ENCODE measurements at places on chromosomes 13 and 19. TPM values are rescaled to one million over a fixed set of nuclear protein-coding genes. Genes with fewer than 3 reads are reported as not detected.

DNA sequence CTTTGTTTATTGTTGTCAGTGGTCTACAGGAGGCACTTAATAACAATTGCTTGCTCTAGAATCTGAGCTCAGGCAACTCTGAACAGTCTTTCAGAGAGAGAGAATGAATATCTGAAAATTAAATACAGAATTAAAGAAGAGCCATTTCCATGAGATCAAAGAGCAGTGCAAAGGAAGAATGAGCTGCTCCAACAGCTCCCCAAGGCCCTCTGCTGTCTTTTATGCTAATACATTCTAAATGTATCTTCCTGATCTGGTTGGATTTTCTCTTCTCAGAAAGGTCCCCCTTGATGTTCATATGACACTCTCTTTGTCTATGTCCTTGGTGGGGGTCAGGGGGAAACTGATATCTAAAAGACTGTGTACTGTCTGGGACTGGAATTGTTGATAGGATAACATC lies 1029.6 kb downstream of the PCDH9 start:
- DNase-seq = no peak

GRCh38 chr13:51626749-51627148 lies 42.5 kb downstream of the WDFY2 start:
- DNase-seq = no peak

GRCh38 chr13:76286178-76286577 lies 600.0 kb downstream of the KCTD12 start:
- no peak for DNase-seq

Gene SBSN
- total RNA-seq = not detected

DNA sequence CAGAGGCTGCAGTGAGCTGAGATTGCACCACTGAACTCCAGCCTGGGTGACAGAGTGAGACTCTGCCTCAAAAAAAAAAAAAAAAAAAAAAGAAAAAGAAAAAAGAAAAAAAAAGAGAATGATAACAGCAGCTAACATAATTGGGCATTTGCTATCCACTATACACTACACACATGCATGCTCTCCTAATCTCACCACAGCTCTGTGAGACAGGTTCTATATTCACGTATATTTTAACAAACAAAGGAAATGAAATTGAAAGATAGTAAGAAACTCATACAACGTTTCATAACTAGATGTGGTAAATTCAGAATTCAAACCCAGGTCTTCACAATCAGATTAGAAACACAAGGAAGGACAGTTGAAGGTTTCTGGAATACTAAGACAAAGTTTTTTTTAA lies 265.7 kb downstream of the DIAPH3 start:
- DNase-seq = no peak

DNA sequence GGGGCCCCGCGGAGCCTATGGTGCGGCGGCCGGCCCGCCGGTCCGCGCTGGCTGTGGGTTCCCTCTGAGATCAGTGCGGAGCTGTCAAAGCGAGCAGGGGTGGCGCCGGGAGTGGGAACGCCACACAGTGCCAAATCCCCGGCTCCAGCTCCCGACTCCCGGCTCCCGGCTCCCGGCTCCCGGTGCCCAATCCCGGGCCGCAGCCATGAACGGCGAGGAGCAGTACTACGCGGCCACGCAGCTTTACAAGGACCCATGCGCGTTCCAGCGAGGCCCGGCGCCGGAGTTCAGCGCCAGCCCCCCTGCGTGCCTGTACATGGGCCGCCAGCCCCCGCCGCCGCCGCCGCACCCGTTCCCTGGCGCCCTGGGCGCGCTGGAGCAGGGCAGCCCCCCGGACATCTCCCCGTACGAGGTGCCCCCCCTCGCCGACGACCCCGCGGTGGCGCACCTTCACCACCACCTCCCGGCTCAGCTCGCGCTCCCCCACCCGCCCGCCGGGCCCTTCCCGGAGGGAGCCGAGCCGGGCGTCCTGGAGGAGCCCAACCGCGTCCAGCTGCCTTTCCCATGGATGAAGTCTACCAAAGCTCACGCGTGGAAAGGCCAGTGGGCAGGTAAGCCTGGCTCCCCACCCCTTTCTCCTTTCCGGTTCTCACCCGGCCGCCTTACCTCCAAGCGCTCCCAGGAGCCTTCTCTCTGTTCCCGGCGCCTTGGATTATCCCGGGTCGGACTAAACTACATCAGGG lies at the start of gene PDX1:
Gene PDX1 (plus strand): TSS at position 67 of the 743 bp plus-strand sequence. CDS start 139 bp downstream, at position 206.
- DNase-seq = no peak

- DNase-seq = no peak
Measured at GRCh38 chr19:44666852-44667556, 4.3 kb upstream of the CEACAM19 start.

DNA sequence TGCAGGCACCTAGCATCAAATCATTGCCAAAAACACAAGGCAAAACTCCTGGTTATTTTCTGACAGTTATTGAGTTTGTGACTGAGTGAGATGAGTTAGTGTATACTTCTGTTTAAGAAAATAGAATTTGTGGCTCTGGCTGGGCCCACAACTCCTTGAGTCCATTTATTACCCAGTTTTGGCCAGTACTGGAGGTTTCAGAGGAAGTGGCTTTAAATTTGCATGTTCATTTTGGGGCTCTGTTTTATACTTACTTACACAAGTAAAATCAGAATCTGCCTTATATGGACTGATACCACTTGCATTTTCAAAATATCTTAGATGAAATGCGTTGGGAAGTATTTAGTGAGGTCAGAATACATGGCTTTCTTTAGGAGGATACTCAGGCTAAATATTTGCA lies 29.0 kb downstream of the TNFSF11 start:
- DNase-seq = no peak

Gene PGLYRP2
- total RNA-seq = 0.34 TPM

Gene YJEFN3
- 14.1 TPM for total RNA-seq

DNA sequence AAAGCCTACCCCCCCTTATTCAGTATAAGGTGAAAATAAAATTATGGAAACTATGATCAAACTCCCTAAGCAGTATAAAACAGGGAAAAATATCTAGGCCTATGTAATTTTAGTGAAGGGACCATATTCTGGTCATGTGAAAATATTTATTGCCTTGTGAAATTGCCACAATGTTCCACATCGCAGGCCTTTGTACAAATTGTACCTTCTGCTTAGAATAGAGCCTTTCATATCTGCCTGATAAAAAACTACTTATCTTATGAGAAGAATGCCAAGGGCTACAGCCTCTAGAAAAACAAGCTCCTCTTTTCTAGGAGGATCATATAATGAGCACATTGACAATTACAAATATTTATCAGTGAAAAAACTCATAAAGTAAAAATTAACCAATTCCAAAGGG lies 1280.0 kb downstream of the EFNB2 start:
- no peak for DNase-seq

Gene PDE4C
- 3.0 TPM for total RNA-seq

Gene CALR3
- total RNA-seq = not detected
